ENCODE measurements at places on chromosomes 6 and 20.

DNA sequence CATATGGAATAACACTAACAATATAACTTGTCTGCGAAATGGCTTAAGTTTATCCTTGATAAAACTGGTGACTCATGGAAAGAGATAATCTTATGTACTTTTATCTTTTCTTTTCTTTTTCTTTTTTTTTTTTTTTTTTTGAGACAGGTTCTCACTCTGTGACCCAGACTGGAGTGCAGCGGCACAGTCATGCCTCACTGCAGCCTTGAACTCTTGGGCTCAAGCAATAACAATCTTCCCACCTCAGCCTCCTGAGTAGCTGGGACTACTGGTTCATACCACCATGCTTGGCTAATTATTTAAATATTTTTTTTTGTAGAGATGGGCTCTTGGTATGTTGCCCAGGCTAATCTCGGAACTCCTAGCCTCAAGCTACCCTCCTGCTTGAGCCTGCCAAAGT is 68.1 kb upstream of the SCGN start:
- DNase-seq = no peak

DNA sequence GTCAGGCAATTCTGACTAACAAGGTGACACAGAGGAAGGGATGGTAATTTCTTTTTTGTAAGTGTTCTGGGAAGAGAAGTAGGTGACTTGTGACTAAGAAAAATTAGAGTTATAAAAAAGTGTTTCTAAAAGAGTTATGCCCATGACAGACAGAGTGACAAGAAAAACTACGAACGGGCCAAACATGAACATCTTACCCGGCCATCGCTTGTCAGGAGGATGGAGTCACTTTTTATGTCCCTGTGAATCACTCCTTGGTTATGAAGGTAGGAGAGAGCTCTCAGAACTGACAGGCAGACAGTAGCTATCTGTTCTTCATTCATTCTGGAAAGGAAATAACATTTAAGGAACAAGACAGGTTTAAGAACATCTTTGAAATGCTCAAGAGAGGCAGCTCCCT is 43.0 kb downstream of the LAMP5 start:
- DNase-seq = no peak

DNA sequence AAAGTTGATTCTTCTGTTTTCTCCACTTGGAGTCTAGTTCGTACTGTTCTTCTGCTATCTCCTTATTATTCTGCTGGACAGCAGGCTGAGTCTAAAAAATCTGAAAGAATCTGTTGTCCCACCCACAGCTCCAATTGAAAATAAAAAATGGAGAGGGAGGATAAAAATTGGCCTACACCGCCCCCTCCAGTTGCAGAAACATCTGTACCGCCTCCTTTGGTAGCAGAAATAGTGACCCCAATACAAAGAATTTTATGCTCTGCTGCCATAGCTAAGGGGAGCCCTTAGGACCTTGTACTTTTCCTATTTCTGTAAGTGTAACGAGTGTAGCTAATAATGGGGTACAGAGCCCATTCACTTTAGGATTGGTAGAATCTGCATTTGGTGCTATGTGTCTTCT is 4.9 kb upstream of the FKBP1A start:
- no peak for DNase-seq

GRCh38 chr6:49269190-49269589 is 193.9 kb downstream of the MMUT start:
- DNase-seq = no peak

- no peak for DNase-seq
Observed at GRCh38 chr6:21132856-21133838, 460.4 kb upstream of the SOX4 start.

- DNase-seq = no peak
Observed at GRCh38 chr6:90256698-90257485, 39.8 kb downstream of the BACH2 start.

DNA sequence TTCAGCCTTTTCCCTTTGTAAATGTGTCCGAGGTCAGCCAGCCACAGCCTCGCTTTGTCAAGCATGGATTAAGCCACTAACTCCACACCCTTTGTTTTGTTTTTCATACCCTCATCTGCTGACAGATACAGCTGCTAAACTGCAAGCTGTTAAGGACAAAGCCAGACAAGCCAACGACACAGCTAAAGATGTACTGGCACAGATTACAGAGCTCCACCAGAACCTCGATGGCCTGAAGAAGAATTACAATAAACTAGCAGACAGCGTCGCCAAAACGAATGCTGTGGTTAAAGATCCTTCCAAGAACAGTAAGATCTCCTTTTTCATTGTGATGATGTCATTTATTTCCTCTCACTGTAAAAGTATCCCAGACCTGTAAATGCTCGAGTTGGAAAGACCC is 269.3 kb downstream of the ARHGAP18 start:
- no peak for DNase-seq
